ENCODE measurements at places on chromosomes 2 and 18.

GRCh38 chr2:140683658-140684057 is 1447.2 kb downstream of the LRP1B start:
- H3K36me3 ChIP-seq, result no peaks in the 10 kb centered on the region
- H3K4me1 ChIP-seq, result no peaks in the 10 kb centered on the region
- H3K4me3 ChIP-seq, result no peak overlapping the region
- H3K27me3 ChIP-seq, result no peaks in the 10 kb centered on the region
- H3K27ac ChIP-seq, result no peak overlapping the region
- no peak for DNase-seq

- H3K27ac ChIP-seq, result no peak overlapping the region
- peaks cover 54% of the 10 kb centered on the region for H3K4me1 ChIP-seq
- DNase-seq, result no peak
- H3K4me3 ChIP-seq, result no peak overlapping the region
These were observed 67.9 kb upstream of the TMEM17 start for GRCh38 chr2:62573936-62574335.

DNA sequence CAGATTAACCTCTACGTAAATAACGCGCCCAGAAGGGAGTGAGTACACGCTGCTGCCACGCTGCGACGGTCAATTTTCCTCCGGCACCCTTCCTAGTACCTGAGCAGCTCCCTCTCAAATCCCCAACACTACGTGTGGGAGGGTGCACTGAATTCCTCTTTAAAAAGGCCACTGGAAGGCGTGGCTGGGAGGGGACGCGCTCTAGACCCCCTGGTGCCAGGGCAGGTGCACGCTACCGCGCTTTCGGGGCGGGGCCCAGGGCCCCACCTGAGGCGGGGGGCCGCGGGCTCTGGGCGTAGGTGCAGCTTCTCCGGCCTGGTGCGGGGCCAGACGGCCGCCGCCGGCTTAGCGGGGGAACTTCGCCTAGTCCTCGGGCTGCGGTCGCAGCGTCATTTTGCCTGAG is 668 bp upstream of the ANKRD12 start:
- H3K4me1 ChIP-seq, result peaks cover 23% of the 10 kb centered on the region
- no peak for DNase-seq
- no peaks in the 10 kb centered on the region for H3K27me3 ChIP-seq
- no peaks in the 10 kb centered on the region for H3K36me3 ChIP-seq
- peak overlapping the region; percentile 71 for H3K4me3 ChIP-seq

GRCh38 chr18:63909870-63910269 is 2.1 kb downstream of the SERPINB10 start:
- no peak overlapping the region for H3K4me3 ChIP-seq
- no peaks in the 10 kb centered on the region for H3K27me3 ChIP-seq
- H3K27ac ChIP-seq, result no peak overlapping the region
- DNase-seq, result no peak
- H3K4me1 ChIP-seq, result peaks cover 24% of the 10 kb centered on the region

DNA sequence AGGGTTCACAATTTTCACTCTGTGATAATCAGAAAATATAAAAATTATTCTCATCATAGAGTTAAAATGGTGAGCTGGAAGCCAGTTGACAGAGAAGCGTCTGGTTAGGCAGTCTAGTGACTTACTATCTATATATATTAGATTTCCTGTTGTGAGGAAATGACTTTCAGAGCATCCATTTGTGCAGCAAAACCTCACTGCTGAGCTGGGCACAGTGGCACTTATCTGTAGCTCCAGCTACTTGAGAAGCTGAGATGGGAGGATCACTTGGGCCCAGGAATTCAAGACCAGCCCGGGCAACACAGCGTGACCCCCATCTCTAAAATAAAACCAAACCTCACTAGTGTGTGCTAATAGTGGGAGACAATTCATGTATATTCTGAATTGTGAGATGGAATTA is 7.2 kb upstream of the KIAA2012 start:
- H3K4me1 ChIP-seq, result no peaks in the 10 kb centered on the region
- H3K27ac ChIP-seq, result no peak overlapping the region
- no peak for DNase-seq
- H3K36me3 ChIP-seq, result no peaks in the 10 kb centered on the region
- no peaks in the 10 kb centered on the region for H3K27me3 ChIP-seq

DNA sequence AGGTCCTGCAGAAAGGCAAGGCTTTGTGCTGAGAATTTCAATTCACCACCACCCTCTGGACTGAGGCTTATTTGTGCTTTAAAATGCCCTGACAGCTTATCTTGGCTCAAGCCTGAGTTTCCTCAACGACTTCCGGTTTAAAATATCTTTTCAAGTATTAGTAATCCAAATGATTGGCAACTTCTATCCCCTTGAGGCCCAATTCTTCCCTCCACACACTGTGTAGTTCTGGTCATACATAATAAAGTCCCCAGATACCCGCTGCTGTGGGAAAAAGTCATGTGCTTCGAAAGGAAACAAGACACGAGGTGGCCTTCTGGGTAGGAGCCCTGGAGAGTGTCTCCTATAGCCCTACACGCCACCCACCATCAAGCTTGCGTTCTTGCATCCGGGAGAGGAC is 393.4 kb downstream of the ALK start:
- H3K4me3 ChIP-seq, result no peak overlapping the region
- no peaks in the 10 kb centered on the region for H3K4me1 ChIP-seq
- DNase-seq, result no peak
- no peak overlapping the region for H3K27ac ChIP-seq
- no peaks in the 10 kb centered on the region for H3K27me3 ChIP-seq

DNA sequence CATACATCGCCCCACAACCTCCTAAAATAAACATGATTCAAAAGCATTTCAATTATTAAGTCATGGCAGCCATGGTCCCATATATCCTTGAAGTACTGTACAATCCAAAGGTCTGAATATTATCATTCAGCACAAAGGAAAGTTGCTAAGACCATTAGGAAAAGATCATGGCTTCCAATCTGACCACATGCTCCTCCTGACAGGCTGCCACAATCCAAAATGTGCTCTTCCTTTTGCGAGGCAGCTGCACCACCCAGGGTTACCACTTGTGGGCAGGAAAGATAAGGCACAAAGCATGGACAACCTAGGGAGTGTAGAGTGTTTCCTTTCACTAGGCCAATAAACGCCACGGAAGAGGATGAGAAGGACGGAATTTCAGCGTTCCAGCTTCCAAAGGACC is 5.4 kb downstream of the BOLA3 start:
- DNase-seq, result no peak
- no peaks in the 10 kb centered on the region for H3K27me3 ChIP-seq
- H3K36me3 ChIP-seq, result no peaks in the 10 kb centered on the region
- peaks cover 9% of the 10 kb centered on the region for H3K4me1 ChIP-seq
- H3K27ac ChIP-seq, result no peak overlapping the region

DNA sequence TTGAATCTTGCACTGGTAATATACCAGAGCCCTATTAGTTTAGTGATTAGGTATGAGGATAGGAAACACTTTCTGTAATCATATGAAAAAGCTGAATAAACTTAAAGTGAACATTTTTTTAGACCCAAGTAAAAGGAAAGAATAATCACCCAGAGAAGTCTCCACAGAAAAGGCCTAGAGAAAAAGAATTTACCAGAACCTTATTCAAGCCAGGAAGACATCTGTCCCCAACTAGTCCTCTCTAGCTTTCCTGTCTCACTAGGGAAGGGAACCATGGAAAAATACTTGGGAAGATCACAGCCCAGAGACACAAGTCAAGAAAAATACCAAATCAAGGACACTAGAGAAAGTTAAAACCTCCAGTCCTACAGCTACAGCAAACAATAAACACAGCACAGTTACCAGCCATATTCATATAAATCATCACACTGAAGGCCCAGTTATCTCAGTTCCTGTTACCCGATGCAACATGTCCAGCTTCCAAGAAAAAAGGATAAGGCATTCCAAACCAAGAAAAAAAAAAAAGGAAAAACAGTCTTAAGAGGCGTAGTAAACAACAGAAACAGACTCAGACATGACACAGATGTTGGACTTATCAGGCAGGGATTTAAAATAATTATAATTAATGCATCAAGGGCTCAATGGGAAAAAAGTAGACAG is 461.5 kb downstream of the IRS1 start:
- H3K36me3 ChIP-seq, result no peaks in the 10 kb centered on the region
- no peaks in the 10 kb centered on the region for H3K4me1 ChIP-seq
- DNase-seq, result no peak

GRCh38 chr2:231235217-231235616 is 36.8 kb downstream of the ARMC9 start:
- peaks cover 16% of the 10 kb centered on the region for H3K36me3 ChIP-seq
- DNase-seq, result no peak
- H3K4me3 ChIP-seq, result no peak overlapping the region
- H3K27me3 ChIP-seq, result no peaks in the 10 kb centered on the region

DNA sequence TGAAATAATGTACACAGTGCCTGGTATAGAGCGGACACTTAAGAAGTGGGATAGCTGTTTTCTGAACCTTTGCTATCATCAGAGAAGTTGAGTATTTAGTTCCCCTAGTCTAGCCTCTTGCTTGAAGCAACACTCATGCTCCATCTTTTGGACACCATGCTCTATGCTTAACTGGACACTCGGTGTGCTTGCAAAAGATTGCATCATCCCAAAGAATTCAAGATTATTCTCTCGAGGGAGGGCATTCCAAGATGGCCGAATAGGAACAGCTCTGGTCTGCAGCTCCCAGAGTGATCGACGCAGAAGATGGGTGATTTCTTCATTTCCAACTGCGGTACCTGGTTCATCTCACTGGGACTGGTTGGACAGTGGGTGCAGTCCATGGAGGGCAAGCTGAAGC is 143.9 kb upstream of the FSHR start:
- DNase-seq, result no peak
- no peaks in the 10 kb centered on the region for H3K36me3 ChIP-seq
- no peaks in the 10 kb centered on the region for H3K27me3 ChIP-seq
- no peaks in the 10 kb centered on the region for H3K4me1 ChIP-seq
- H3K27ac ChIP-seq, result no peak overlapping the region

DNA sequence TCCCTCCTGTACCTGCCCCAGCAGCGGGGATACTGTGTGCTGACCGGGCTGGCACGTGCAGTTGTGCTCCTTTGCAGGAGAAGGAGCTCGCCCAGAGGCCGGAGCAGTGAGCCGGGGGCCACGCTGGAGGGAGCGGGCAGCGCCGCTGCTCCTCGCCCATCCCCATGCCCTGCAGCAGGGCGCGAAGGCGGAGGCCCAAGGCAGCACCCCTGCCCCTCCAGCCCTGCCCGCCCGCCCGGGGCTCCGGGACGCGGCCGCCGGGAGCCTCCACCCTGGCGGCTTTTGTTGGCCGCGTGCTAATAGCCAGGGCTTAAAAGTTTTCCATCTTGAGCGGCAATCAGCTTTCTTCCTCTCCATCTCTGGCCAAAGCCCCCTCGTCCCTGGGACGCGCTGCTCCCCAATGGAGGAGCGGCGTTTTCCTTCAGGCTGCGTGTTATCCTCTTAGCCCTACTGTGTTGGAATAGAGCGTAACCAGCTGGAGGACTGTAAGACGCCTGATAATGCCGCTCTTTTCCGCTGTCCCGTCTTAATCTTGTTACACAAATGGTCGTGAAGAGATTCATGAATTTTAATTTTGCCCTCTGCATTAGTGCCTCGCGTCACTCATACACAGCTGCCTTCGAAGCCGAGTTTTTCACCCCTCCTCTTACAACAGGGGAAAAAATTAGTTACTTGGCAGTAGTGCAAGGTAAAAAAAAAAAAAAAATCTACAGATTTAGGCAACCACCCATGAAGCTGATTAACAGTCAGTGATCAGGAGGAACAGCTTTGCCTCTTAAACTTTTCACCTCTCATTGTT is 172.9 kb upstream of the SIX3 start:
- H3K4me3 ChIP-seq, result no peak overlapping the region
- no peaks in the 10 kb centered on the region for H3K27me3 ChIP-seq
- peaks cover 4% of the 10 kb centered on the region for H3K4me1 ChIP-seq
- no peaks in the 10 kb centered on the region for H3K36me3 ChIP-seq

- H3K4me1 ChIP-seq, result no peaks in the 10 kb centered on the region
- no peak overlapping the region for H3K27ac ChIP-seq
- no peak overlapping the region for H3K4me3 ChIP-seq
- no peaks in the 10 kb centered on the region for H3K36me3 ChIP-seq
- DNase-seq, result no peak
These were observed 208.3 kb upstream of the FANCL start for GRCh38 chr2:58449286-58450010.

- no peaks in the 10 kb centered on the region for H3K4me1 ChIP-seq
- no peak overlapping the region for H3K4me3 ChIP-seq
- no peaks in the 10 kb centered on the region for H3K36me3 ChIP-seq
- no peak overlapping the region for H3K27ac ChIP-seq
- no peaks in the 10 kb centered on the region for H3K27me3 ChIP-seq
These were observed 32.5 kb downstream of the R3HDM1 start for GRCh38 chr2:135563793-135564192.

DNA sequence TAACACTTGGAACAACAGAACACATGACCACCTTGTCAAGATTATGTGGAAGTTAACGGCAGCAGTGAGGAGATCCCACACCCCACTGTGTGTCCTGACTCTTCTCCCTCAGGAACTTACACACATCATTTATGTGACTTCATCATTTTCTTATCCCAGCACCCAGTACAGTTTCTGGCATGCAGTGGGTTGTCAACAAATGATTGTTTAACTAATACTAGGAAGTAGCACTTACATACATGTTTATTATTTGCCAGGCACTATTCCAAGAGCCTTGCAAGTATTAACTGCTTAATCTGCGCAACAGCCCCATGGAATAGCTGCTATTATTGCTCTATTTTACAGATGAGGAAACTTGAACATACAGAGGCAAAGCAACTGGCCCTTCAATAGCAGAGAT is 391.5 kb downstream of the TXNL1 start:
- no peaks in the 10 kb centered on the region for H3K27me3 ChIP-seq
- DNase-seq, result no peak
- no peak overlapping the region for H3K4me3 ChIP-seq

- H3K36me3 ChIP-seq, result no peaks in the 10 kb centered on the region
- no peaks in the 10 kb centered on the region for H3K27me3 ChIP-seq
- no peaks in the 10 kb centered on the region for H3K4me1 ChIP-seq
- no peak for DNase-seq
- H3K4me3 ChIP-seq, result no peak overlapping the region
- no peak overlapping the region for H3K27ac ChIP-seq
These were observed 70.2 kb downstream of the NGEF start for GRCh38 chr2:232942831-232943230.

All from esophagus squamous epithelium (tissue), 5 donors.